LoVo (cell line): ENCODE measurements at places on chromosomes 6 and 20.

GRCh38 chr6:26122402-26122792, 35.2 kb downstream of the HFE start:
- no peak for DNase-seq

DNA sequence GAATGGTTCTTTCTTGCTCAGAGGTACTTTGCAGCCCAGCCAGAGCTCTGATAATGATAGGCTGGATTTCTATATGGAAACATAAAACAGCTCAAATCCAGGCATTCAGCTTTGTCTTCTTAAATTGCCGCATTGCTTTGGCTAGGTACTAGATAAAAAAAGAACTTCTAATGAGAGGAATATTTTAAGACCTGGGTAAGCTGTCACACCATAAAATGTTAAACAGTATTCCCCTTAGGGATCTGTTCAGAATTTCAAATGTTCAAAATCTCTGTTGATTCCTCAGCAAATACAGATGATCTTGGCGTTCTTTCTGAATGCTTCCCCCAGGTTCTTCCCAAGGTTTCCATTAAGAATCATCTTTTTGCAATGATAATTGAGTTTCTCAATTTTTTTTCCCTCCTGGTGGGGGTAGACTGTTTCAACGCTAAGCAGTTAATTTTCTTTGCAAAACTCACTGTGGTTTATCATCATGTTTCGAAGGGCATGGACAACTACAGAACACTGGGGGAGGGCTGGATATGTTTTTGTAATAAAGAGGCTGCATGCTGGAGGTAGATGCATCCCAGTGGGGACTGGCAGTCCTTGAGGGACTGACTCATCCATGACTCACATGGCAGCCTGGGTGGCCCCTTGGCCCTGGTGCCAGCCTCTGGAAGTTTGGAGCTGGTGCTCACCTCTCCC, 31.0 kb downstream of the TIAM2 start:
- DNase-seq = peak; percentile 62

DNA sequence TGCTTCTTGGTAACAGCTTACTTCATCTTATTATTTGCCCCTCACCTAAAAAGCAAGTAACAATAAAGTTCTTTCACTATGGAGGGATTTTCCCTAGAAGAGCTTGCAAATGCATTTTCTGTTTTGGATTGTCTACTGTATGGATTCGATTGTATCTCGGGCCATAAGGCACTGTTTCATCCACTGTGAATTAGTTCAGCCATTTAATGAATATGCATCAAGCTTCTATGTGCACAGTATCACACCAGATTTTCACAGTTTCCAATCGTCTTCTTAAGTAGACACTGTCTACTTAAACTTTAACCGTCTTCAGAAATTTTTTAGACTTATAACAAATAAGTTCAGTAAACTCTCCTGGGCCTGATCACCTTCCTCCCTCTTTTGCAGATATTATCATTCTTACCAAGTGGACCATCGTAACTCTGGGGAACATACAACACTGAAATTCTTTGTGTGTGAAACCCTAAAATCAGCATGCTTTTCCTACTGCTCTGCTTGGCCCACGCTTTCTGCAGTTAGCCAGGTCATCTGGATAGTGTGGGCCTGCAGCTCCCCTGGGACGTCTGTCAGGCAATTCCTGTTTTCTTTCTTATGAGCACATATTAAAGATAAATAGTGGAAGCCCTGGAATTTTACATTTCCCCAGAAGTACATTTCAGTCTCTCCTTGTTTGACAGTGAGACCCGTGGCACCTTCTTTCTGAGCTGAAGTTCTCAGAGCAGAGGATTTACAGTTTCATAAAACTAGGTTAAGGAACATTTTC, 136.5 kb upstream of the PDE10A start:
- DNase-seq = no peak

DNA sequence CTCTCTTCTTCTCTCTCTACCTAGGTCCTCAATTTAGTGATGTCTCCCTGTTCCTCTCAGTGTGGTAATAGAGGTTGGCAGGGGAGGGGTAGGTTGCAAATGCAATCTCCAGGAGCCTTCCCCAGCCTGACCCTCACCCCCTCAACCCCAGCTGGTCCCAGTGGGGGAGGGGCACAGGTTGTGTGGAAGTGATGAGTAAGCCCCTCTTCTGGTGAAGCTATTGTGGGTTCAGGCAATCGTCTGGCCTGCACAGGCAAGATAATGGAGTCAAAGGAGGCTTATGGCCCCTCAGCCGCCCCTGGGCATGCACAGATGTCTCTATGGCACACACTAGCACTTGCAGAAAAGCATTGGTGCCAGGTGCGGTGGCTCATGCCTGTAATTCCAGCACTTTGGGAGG, 10.8 kb upstream of the ADA start:
- no peak for DNase-seq

DNA sequence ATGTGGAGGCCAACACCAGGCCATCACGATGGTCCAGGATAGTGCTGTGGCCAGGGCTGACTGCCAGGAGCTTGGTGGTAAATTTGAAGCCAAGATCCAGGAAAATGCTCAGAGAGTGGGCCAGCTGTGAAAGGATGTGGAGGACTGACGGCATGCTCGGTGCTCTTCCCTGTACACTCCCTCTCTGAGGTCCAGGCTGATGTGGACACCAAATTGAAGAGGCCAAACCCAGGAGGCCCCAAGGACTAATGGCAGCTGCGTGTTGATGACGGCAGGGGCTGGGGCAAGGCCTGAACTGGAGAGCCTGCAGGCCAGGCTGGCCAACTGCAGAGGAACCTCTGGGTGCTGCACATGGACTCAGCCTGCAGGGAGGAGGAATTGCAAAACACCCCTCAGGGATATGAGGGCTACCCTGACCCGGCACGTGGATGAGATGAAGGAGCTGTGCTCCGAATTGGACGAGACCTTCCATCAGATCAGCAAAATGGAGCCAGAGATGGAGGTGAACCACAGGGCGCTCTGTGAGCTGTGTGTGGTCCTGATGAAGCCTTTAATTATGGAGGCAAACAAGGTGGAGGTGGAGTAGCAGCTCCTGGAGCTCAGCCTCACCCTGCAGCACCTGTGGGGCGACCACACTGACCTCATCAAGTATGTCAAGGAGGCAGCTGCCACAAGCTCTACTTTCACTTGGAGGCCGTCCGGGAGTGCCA, 6.9 kb upstream of the RAET1E start:
- DNase-seq = no peak

- no peak for DNase-seq
Observed at GRCh38 chr6:43791745-43792422, 21.9 kb downstream of the VEGFA start.

DNA sequence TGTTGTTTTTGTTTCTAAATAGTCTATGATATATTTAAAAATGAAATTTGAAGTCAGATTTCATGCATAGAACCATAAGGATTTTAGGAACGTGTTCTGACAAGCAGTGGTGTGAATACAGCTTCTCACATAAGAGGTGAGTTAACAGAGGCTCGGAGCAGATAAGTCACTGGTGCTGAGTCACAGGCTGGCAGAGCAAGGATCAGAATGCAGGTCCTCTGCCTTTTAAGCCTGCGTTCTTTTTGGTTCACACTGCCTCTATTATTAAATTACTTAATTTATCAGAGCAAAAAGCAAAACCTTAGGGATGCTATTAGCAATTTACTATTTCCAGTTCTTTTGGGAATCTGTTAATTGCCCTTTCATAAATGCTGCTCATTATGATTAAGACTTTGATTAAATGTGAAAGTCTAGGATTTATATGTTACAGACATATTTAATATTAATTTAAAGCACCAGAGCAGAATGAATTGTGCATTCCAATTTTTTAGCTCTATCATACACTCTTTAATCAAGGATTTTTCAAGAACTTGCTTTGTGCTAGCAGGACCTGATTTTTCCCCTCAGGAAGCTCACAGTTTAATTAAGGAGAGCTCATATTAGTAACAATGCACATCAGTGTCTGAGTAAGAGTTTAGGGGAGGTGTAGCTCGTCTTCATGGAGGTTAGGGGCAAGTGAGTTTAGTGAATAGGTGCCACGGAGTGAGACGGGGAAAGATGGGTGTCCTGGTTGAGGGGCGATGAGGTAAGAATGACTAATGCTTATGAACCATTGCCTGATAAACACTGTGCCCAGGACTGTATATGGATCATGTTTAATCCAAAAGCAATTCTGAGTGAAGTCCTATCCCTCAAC, 212.7 kb upstream of the AGPAT4 start:
- DNase-seq = peak; percentile 11

DNA sequence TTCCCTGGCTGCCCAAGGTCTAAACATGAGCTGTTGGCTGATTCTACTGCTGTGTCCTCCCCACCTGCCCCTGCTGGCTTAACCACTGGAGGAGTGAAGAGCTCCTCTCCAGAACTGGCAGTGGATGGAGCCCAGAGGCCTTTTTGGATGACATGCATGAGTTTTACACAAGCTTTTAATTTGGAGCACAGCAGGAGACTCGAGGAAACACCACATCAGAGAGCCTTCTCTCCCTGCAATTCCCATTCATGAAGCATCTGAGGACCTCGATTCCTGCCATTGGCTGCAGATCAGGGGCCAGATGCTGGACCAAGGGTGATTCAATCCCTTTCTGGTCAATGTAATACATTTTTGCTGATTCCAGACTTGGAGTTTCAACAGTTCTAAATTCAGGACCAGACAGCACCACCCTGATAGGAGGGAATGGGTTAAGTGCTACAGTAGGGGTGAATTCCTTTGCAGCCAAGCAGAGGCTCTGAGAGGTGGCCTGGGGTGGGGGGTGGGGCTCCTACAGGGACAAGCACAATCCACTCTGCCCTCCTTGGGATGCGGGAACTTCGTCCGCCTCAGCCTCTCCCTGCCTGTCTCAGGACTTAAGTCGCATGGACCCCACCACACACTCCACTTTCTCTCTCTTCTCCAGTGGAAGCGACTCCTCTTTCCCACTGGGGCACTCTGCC, 599 bp upstream of the PSORS1C1 start:
- DNase-seq = no peak

- no peak for DNase-seq
Observed at GRCh38 chr6:75932067-75932466, 140.4 kb downstream of the IMPG1 start.

DNA sequence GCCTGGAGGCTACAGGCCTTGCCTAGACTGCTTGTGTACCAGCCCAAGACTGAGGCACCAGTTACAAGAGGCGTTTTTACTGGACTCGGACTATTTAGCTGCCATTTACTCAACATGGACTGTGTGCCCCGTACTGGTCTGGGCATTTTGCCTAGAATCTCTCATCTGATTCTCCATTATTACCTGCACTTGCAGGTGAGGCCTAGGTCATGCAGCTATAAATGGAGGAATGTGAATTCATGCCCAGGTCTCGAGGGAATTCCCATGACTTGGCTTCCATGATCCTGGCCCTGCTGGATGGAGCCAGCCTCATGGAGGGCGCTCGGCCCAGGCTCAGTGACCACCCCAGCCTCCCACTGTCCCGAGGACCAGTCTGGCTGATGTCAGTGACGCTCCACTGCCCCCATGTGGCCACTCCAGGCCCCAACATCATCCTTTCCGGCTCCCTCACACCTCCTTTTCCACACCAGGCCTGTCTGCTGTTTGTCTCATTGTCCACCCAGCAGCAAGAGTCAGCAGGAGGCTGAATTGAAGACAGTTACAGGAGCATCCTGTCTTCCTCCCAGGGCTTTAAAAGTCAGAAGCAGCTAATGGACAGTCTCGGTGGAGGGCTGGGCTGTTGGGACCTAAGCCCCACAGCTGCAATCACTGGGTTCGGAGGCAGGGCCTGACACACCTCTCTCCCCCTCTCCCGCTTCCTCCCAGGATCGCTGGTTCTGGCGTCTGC, 8.7 kb downstream of the MMP24OS start:
- DNase-seq = peak; percentile 47

DNA sequence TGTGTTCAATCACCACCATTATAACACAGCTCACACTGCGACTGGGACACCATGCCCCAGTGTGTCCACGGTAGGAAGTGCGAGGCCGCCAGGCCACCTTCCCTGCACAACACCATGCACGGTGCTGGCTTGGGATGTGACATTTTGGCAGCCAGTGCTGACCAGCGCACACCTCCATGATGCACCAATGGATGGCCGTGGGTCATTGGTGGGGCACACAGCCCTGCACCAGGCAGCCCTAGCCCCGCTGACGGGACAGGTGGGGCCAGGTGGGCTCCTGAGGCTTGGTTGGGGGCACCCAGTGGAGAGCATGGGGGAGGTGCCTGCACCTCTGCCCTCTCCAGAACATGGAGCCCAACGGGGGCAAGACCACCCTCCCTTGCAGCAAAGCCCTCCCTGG, 18.2 kb upstream of the FRMD1 start:
- DNase-seq = no peak

- no peak for DNase-seq
Observed at GRCh38 chr20:37988306-37988954, 44.8 kb downstream of the TTI1 start.

- DNase-seq = no peak
Observed at GRCh38 chr6:85864453-85865401, 222.0 kb upstream of the SYNCRIP start.

DNA sequence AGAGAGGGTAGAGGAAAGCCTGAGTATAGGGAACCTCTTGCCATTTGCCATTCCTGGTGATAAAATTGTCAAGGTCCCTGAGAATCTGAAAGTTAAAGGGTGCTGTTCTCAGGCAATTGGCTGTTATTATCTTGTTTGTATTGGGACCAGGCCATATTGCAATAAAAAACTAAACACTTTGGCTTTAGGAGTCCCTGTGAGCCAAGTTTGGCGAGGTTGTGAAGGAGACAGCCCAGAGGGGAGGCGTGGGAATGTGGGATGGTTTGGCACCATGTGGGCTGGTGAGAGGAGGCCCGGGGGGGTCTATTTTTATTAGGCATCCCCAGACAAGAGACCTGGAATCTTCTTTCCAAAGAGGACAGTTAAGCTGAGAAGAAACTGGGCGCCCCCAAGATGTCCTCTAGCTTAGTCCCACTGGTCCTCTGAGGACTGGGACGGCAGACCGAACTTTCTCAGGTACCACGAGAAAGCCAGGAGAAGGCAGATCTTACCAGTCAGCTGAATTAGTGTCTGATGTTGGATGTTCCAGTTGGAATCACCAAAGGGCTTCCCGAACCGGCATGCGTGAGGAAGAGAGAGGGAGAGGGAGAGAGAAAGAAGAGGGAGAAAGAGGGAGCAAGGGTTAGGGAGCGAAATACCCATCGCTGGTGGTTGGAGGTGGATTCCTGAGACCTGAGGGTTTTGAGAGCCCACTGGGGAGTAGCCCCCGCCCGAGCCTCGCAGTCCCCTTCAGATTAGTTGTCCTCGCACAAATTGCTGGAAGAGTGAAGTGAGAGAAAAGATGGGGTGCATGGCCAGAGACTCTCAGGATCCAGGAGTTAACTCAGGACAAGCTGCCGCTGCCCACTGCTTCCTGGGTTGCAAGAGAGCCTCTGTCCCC, 24.4 kb downstream of the DYNLT1 start:
- no peak for DNase-seq

DNA sequence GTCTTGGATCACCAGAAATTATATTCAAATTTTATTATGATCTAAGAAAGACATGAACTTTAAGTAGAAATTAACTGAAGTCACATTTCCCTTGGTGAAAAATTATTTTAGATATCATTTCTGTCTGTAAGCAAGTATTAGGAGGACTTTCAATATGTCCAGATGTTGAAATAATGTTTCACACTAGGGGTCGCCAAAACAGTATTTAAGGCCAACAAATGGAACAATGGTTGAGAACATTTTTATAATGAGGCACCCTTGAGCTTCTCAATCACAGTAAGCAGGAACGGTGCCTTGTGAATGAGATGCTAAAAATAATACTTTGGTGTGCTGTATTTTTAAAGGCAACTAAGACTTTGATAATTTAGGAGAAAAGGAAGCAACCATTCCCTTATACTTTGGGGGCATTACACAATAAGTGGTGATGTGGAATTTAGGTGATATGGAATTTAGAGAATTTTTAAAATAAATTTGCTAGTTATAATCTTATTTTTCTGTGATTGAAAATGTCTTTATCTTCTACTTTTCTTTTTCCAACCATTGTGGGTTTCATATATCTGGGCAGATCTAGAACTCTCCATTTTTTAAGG, 9.6 kb upstream of the SF3B5 start:
- peak; percentile 60 for DNase-seq
